ENCODE measurements at places on chromosomes 16 and 17. TPM values are rescaled to one million over a fixed set of nuclear protein-coding genes. Genes with fewer than 3 reads are reported as not detected.

DNA sequence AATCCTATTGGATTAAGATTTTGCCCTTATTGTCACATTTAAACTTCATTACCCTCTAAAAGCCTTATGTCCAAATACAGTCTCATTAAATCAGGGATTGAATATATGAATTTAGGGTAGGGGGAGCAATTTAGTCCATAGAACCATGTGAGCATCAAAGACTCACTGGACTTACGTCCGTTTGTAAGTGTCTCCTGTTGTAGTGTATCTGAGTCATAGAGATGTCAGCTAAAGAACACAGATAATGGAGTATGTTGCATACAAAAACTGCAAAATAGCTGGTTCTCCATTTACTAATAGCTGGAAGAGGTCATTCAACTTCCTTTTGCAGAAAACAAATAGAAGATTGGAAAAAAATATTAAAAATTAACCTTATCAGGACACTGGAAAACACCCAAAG is 599.1 kb upstream of the SOX9 start:
- H3K27me3 ChIP-seq: no peaks in the 10 kb centered on the region
- no peaks in the 10 kb centered on the region for H3K4me1 ChIP-seq
- no peaks in the 10 kb centered on the region for H3K36me3 ChIP-seq
- no peak overlapping the region for H3K27ac ChIP-seq
- H3K4me3 ChIP-seq: no peak overlapping the region

GRCh38 chr17:30116345-30116660 is 313 bp upstream of the NSRP1 start:
- H3K27me3 ChIP-seq: no peaks in the 10 kb centered on the region
- H3K36me3 ChIP-seq: peaks cover 5% of the 10 kb centered on the region
- H3K27ac ChIP-seq: peak overlapping the region; percentile 99
- peak overlapping the region; percentile 98 for H3K4me3 ChIP-seq
- peaks cover 45% of the 10 kb centered on the region for H3K4me1 ChIP-seq
- no peak for DNase-seq

FNDC8 gene
- not detected for polyA plus RNA-seq

DNA sequence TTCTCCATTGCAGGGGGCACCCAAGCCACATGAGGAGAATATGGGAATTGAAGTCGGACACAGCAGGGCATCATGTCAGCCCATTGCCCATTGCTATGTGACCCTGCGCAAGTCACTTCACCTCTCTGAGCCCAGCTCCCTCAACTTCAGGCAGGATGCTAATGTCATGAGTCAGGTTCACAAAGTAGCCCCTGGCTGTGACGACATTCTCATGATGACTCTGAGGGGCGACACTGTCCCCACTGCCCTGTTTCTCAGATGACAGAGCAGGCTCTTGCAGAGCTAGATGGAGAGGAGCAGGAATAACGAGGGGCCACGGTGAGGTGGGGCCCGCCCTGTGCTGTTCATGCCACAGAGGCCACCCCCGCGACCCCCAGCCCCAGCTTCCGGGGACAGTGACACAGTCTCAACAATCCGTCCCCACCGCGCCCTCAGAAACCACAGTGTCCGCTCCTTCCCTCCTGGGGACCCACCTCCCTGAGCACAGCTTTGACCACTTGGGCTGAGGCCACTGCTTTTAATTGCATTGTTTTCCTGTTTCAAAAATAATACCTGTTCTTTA is 13.2 kb upstream of the ZNF469 start:
- no peaks in the 10 kb centered on the region for H3K4me1 ChIP-seq
- H3K27ac ChIP-seq: no peak overlapping the region
- H3K27me3 ChIP-seq: peaks cover 4% of the 10 kb centered on the region
- no peak overlapping the region for H3K4me3 ChIP-seq
- H3K36me3 ChIP-seq: peaks cover 4% of the 10 kb centered on the region

DNA sequence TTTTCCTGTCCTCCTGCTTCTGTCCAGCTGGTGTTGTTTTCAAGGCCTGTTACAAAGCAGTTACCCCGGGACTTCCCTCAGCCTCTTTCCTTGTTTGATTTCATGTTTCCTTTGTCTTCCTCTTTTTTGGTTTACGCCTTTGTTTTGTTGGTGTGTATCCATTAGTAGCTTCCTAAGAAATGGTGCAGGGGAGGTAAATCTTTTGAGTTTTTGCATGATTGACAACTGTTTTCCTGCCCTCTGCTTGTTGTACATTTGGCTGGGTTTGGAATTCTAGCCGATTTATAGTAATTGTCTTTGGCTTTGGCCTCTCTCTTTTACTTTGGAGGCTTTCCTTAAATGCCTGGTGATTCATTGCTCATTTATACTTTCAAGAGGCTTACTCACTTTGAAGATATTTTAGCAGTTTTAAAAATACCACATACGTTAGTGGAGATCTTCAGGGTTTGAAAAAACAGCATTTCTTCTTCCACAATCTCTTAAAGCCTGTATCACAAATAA is 32.8 kb downstream of the DNAH2 start:
- no peaks in the 10 kb centered on the region for H3K36me3 ChIP-seq
- DNase-seq: no peak
- no peak overlapping the region for H3K4me3 ChIP-seq
- peaks cover 7% of the 10 kb centered on the region for H3K27me3 ChIP-seq
- H3K4me1 ChIP-seq: no peaks in the 10 kb centered on the region

DNA sequence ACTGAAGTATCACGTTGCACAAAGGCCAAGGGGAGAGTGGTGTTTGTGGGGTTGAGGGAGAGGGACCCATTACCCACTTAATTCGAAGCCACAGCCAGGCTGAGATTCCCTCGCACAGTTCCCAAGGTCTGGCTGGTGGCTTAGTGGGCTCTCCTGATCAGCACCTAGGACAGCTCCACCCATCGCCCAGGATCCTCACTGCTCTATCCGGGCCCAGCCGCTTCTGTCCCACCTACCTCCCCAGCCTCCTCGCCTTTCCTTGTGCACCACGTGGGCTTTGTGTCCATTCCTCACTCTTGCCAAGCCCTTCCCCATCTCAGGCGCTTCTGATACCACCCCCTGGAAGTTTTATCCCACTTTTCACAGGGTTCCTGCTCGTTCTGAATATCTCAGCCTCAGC is 163.5 kb downstream of the CCT6B start:
- no peak for DNase-seq
- H3K4me3 ChIP-seq: no peak overlapping the region
- H3K27ac ChIP-seq: no peak overlapping the region
- no peaks in the 10 kb centered on the region for H3K4me1 ChIP-seq

DNA sequence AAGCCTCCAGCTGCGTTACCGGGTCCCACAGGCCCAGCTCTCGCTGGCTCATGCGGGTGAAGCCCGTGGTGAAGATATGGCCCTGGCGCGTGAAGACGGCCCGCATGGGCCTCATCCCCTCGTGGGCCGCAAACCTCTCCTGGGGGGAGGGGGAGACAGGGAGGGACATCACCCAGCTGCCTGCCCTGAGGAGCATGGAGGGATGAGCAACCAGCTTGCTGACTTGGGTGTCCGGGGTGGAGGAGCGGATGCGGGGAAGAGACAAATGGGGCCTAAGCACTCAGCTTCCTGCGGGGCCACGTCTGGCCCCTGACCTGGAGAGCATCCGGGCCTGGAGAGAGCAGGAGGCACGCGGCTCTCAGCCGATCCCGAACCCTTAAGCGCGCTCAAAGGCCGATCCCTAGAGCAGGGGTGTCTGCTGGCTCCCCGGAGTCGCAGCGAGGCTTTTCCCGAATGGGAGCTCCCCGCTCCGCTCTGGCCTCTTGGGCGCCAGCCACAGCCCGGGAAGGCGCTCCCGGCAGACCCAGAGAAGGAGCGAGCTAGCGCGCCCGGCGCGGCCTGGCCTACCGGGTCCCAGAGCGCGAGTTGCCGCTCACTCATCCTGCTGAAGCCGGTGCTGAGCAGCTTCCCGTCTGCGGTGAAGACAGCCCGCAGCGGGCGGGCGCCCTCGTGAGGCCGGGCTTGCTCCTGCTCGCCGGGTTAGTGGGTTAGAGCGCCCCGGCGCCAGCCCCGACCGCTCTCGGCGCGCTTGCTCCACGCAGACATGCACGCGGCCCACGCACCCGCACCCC is 5.0 kb downstream of the CORO6 start:
- peak overlapping the region; percentile 91 for H3K4me3 ChIP-seq
- DNase-seq: peak; percentile 88
- peaks cover 5% of the 10 kb centered on the region for H3K27me3 ChIP-seq
- peaks cover 54% of the 10 kb centered on the region for H3K4me1 ChIP-seq

DNA sequence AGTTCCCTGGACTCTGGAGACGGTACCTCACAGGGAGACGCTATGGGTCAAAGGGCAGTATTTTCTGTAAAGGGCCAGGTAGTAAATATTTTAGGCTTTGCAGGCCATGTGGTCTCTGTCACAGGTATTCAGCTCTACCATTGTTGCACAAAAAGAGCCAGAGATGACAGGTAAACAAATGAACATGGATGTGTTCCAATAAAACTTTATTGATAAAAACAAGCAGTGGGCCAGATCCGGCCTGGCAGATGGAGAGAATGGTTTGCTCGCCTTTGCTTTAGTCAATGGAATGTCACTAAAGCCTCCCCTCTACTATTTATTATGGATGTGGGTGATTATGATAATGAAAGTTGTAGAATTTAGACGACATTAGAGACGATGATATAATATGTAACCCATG is 8.9 kb upstream of the SLC5A11 start:
- H3K36me3 ChIP-seq: peaks cover 22% of the 10 kb centered on the region
- H3K27ac ChIP-seq: no peak overlapping the region
- no peaks in the 10 kb centered on the region for H3K4me1 ChIP-seq
- DNase-seq: no peak
- no peak overlapping the region for H3K4me3 ChIP-seq

GRCh38 chr16:84570739-84571403 is 47.0 kb downstream of the COTL1 start:
- H3K27me3 ChIP-seq: peaks cover 13% of the 10 kb centered on the region
- H3K27ac ChIP-seq: no peak overlapping the region
- no peak overlapping the region for H3K4me3 ChIP-seq
- peaks cover 18% of the 10 kb centered on the region for H3K36me3 ChIP-seq
- peaks cover 25% of the 10 kb centered on the region for H3K4me1 ChIP-seq

- no peaks in the 10 kb centered on the region for H3K36me3 ChIP-seq
- no peak overlapping the region for H3K27ac ChIP-seq
- peaks cover 7% of the 10 kb centered on the region for H3K27me3 ChIP-seq
- no peak overlapping the region for H3K4me3 ChIP-seq
Measured at GRCh38 chr16:83717814-83718213, 90.0 kb upstream of the HSBP1 start.

GRCh38 chr16:25692742-25693508 is 1.2 kb downstream of the HS3ST4 start:
- DNase-seq: no peak
- H3K27me3 ChIP-seq: peaks cover 13% of the 10 kb centered on the region
- H3K4me1 ChIP-seq: no peaks in the 10 kb centered on the region
- H3K4me3 ChIP-seq: no peak overlapping the region
- no peaks in the 10 kb centered on the region for H3K36me3 ChIP-seq
- no peak overlapping the region for H3K27ac ChIP-seq

BCAR1 gene
- polyA plus RNA-seq: not detected

CCL5 gene
- polyA plus RNA-seq: 1,095 TPM

MYH2 gene
- polyA plus RNA-seq: not detected

DNA sequence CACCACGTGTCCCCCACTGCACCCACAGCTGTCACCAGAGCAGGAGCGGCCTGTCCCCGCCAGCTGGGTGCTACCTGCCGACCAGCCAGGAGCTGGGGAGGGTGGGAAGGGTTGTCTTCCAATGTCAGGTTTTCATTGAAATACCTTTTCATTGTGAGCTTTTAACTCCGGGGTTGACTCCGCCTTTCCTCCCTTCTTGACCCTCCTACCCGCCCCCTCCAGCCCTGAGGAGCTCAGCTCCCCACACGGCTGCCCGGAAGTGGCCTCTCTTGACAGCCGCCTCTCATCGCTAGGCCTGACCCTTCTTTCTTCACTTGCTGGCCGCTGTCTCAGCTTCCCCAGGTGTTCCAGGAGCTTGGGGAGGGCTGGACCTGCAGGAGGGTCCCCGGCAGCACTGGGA is 21.2 kb upstream of the GNG13 start:
- peaks cover 4% of the 10 kb centered on the region for H3K27me3 ChIP-seq
- DNase-seq: no peak
- H3K4me1 ChIP-seq: peaks cover 7% of the 10 kb centered on the region
- H3K4me3 ChIP-seq: no peak overlapping the region
- H3K36me3 ChIP-seq: no peaks in the 10 kb centered on the region

- no peaks in the 10 kb centered on the region for H3K27me3 ChIP-seq
- H3K27ac ChIP-seq: no peak overlapping the region
- no peak overlapping the region for H3K4me3 ChIP-seq
- no peak for DNase-seq
- H3K36me3 ChIP-seq: peaks cover 5% of the 10 kb centered on the region
- H3K4me1 ChIP-seq: peaks cover 18% of the 10 kb centered on the region
Measured at GRCh38 chr16:8733849-8734540, 59.6 kb downstream of the ABAT start.

DNA sequence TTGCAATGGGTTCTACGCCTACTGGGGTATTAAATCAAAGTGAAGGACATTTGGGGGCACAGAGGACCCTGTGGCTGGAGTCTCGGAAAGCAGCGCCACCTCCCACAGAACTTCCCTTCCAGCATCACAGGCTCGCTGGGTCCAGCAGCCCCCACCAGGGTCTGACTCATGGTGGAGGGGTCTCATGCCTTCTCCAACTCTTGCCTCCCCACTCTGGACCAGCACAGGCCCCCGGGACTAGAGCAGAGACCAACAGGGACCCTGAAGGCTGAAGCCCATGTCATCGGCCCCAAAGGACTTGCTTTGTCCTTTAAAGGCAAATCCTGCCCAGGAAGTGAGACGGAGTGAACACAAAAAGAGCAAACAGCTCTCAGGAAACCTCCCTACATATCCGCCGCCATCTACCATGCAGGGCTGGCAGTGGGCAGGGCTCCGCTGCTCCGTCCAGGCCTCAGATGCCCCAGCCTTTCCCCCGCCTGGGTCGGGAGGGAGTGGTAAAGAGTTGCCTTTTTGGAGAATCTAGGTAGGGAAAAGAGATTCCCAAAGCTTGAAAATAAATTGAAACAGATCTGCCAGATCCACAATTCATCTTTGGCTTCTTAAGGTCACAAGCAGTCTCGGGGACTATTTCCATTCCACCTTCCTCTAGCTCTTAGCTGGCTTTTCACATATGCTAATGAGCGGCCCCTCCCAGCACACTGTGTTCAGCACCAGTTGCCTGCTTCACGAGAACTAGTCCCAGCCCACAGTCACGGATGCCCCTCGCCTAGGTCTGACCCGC is 2.1 kb upstream of the GPRC5C start:
- H3K36me3 ChIP-seq: no peaks in the 10 kb centered on the region
- H3K27ac ChIP-seq: no peak overlapping the region
- DNase-seq: no peak
- H3K4me1 ChIP-seq: peaks cover 14% of the 10 kb centered on the region

DNA sequence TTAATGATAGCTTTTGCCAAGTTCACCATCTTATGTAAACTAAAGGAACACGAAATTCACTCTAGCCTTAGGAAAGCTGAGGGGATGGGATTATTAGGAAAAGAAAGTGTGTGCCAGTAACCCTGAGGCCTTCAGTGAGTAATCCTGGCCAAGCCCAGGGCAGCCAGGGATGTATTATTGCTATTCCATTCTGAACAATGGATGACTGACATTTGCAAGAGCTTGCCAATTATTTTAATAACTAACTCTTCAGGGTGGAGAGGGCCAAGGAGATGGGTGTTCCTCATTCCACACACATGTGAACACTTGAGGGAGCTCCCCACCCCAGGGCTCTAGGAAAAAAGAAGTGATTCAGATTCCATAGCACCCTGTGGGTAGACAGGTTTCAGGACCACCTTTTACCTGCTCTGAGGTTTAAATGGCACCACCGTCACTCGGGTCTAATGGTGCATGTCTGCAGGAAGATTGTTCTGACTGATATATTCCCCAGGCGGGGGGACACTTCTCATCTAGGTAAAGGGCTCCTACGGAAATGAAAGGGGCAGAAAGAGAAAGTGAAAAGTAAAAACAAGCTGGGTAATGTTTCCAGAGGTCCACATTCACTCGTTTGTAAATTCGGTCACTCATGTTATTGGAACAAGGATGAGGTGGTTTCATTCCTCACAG is 41.5 kb downstream of the TK2 start:
- peaks cover 2% of the 10 kb centered on the region for H3K27me3 ChIP-seq
- no peak for DNase-seq
- peaks cover 4% of the 10 kb centered on the region for H3K4me1 ChIP-seq
- H3K36me3 ChIP-seq: peaks cover 15% of the 10 kb centered on the region

Measured in immature natural killer cell (primary cell).